ENCODE measurements at places on chromosomes 3 and 15.

GRCh38 chr3:9500108-9501050 lies 53.2 kb downstream of the LHFPL4 start:
- peak; percentile 10 for DNase-seq

GRCh38 chr3:183401678-183402077 lies 26.7 kb downstream of the MCF2L2 start:
- DNase-seq = no peak

- DNase-seq = no peak
These were observed 11.6 kb downstream of the THBS1 start for GRCh38 chr15:39592500-39592899.

GRCh38 chr3:39531665-39532064 lies 64.2 kb downstream of the MOBP start:
- DNase-seq = no peak

- DNase-seq = no peak
These were observed 67.0 kb upstream of the SAMMSON start for GRCh38 chr3:69932501-69932900.

All from effector memory CD4-positive, alpha-beta T cell (primary cell).